Activated T-cell treated with anti-CD3 and anti-CD28 coated beads, Interleukin-2, amount 50 U/mL, for 48 hours (primary cell): ENCODE measurements at places on chromosomes 1 and 21.

- no peak for DNase-seq
Observed at GRCh38 chr1:192675716-192676115, 39.8 kb downstream of the RGS13 start.

DNA sequence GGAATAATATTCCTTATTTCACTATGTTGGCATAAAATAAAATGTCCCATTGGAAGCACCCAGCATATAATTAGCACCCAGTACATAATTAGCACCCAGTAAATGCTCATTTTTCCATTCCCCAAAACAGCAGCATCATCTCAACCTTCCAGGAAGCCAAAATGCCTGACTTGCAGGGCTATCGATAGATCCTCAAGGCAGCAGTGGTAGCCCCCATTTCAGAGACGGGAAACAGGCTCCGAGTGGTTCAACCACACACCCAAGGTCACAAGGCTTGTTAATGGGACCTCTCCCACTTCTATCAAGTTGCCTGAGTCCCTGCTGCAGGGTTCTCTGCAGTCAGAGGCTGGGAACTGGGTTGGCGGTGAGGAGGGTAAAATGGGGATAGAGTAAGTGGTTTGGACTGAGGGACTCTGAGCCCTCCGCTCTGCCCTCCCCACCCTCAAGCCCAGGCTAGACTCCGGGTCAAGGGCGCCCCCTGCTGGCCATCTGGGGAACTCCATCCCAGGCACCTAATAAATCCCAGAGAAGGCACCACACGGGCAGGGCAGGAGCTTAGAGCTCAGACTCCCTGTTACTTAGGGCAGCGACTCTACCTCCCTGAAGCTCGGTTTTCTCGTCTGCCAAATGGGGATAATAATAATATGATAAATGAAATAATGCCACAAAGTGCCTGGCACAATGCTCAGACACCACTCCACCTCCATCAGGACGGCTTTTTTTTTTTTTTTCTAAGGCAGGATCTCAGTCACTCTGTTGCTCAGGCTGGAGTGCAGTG lies 21.9 kb upstream of the LAPTM5 start:
- peak; percentile 98 for DNase-seq

GRCh38 chr21:21332492-21332891 lies 334.3 kb downstream of the NCAM2 start:
- DNase-seq = no peak

DNA sequence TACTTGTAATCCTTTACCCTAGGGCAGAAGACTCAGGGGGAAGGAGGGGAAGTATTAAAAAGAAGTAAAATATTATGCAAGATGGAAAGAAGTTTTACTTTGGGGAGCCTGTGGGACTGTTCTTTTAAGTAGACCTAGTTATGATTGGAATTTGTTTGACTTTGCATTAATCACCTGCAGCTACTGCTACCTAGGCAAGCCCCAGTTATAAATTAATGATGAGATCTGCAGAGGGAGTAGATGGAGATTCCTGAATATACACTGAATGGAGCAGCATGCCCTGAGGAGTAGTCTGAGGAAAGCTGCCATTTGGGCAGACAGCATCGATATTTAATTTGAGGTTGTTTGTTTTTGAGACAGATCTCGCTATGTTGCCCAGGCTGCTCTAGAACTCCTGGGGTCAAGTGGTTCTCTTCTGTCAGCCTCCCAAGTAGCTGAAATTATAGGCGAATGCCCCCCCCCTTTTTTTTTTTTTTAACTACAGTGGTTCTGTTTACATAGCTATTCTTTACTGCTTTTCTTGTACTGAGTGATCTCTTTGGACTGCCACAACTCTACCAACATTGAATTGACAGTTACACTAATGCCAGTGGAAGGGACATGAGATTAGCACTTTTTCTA lies 81.4 kb upstream of the SERTAD4 start:
- no peak for DNase-seq

DNA sequence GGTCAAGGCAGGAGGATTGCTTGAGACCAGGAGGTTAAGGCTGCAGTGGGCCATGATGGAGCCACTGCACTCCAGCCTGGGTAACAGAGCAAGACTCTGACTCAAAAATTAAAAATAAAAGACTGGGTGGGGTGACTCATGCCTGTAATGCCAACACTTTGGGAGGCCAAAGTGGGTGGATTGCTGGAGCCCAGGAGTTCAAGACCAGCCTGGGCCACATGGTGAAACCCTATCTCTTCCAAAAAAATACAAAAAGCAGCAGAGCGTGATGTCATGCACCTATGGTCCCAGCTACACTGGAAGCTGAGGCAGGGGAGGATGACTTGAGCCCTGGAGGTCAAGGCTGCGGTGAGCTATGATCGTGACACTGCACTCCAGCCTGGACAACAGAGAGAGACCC lies 44.4 kb upstream of the COX20 start:
- no peak for DNase-seq

- DNase-seq = no peak
Observed at GRCh38 chr21:15058854-15059263, 5.9 kb downstream of the NRIP1 start.

DNA sequence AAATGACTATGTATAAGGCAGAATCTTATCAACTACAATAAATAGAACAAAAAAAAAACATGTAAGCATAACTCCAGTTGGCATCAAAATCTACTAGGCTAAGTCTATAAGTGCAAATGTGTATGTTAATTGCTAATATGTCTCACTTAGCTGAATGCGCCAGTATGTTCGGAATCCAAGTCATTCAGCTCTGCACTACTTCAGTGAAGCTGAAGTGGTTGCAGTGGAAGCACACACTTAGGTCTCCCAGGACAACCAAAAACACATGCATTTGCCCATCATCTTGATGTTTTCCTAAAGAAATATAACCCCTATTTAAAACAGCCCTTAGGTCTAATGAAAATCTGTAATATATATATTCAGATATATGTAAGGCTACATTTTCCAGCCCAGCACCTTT lies 41.0 kb upstream of the RGS2 start:
- no peak for DNase-seq

GRCh38 chr1:51549016-51549619 lies 30.1 kb upstream of the EPS15 start:
- no peak for DNase-seq

DNA sequence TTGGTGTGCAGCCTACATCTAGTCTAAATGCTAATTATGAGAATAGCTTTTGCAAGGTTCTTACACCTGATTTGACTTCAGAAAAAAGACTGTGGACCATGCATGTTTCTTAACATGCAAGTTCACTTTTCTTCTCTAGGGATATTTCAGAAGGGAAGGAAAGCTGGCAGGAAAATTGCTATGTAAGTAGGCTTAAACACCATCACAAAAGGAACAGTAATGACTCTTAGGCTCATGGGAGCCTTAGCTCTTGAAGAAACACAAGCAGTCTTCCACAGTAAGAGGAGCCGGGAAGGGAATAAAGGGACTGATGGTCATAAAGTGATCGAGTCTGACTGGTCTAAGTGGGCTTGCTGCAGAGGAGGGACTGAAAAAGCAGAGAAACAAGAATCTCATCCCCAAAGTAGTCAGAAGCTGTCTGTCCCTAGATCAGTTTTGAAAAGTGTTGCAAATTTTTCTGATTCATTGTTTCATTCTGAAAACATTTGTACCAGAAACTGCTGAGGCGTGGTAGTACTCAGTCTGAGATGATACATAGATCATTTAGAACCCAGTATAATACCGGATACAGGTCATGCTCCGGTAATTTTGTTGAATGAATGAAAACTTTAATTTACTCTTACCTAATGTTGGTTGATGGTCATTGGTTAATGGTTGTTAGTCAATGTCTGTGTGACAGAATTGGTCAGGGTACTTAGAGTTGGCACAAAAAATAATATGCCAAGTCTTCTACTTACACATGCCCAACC lies 40.9 kb downstream of the SMYD2 start:
- DNase-seq = no peak

- no peak for DNase-seq
Observed at GRCh38 chr1:191558379-191558778, 599.9 kb upstream of the RGS18 start.

GRCh38 chr1:219792337-219793021 lies 135.9 kb downstream of the SLC30A10 start:
- DNase-seq = no peak

- DNase-seq = no peak
Observed at GRCh38 chr1:47630346-47630745, 192.5 kb downstream of the FOXD2 start.
